ENCODE measurements at places on chromosomes 13 and 19. TPM values are rescaled to one million over a fixed set of nuclear protein-coding genes. Genes with fewer than 3 reads are reported as not detected.

DNA sequence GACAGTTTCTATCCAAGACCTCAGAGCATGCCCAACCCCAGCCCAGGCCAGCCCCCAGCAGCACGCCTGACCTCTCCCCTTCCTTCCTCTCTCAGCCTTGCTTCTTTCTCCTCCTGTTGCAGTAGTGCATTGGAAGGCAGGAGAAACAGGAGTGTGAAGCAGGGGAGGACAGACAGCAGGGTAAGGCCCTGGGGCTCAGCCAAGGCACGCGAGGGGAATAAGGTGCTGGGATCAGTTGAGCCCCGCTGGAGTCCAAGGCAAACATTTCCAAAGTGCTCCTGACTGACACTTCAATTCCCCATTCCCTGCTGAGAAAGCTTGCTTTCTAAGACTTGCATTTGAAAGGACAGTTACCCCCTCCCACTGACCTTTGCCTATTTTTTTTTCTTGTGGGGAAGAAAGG, 73.1 kb upstream of the OLFM4 start:
- DNase-seq = no peak

DIS3 gene
- 34.6 TPM for polyA plus RNA-seq

GRCh38 chr19:703651-704446, 4.9 kb upstream of the PALM start:
- DNase-seq = peak; percentile 57

LYPD5 gene
- 0.37 TPM for polyA plus RNA-seq

- DNase-seq = no peak
Observed at GRCh38 chr13:61109741-61110140, 305.9 kb downstream of the PCDH20 start.

- DNase-seq = peak; percentile 98
Observed at GRCh38 chr13:44758630-44759383, 182.7 kb upstream of the TSC22D1 start.

DNA sequence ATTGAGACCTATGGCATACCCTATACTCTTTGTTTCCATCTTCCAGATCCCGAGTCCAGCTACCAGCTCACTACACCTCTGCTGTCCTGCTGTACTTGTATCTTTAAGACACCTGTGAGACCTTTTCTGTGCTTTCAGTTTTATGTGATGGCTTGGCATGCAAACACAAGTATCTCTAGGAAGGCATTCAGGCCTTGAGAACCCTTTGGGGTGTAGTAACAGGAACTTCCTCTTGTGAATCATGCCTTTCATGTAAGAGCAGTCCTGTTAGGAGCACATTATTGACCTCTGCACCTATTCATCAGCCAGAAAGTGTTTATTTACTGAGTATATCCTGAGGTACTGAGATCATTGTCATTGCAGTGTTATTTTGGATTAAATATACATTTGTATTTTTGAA, 87.0 kb upstream of the HTR2A start:
- peak; percentile 53 for DNase-seq

DNA sequence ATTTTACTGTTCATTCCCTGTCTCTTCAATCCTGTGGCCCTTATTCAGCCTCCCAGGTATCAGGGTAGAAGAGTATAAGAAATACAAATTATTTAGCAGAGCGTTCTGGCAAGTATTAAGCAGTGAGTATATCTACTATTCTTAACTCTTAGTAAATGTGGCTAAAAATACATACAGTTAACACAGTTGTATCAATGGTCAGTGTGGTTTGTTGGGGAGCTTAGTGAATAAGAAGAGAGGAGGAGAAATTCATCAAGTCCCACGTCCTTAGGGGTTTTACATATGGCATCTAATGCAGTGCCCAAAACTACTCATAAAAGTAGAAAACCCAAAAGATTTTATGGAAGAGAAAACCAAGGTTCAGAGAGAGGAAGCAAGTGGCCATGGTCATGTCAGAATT, 691.0 kb upstream of the SGCG start:
- DNase-seq = no peak

DNA sequence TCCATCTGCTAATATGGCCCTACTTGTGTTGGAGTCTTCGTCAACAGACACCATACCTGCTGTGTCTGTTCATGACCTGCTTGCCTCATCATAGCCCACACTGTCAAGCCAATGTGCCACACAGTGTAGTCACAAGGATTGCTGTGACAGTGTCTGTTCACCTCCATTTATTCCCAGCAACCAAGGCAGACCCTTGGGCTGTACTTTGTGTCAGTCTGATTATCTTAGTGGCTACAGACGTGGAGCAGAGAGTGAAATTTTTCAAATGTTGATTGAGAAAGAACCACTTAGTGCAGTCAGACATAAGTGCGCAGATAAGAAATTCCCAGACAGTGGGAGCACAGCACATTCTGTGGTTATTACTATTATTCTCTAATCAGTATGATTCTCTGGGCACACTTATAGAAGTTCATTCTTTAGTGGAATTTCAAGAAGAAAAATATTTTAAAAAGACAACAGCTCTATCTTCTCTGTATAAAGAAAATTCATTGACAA, 184.6 kb downstream of the GPC6 start:
- peak; percentile 74 for DNase-seq

DNA sequence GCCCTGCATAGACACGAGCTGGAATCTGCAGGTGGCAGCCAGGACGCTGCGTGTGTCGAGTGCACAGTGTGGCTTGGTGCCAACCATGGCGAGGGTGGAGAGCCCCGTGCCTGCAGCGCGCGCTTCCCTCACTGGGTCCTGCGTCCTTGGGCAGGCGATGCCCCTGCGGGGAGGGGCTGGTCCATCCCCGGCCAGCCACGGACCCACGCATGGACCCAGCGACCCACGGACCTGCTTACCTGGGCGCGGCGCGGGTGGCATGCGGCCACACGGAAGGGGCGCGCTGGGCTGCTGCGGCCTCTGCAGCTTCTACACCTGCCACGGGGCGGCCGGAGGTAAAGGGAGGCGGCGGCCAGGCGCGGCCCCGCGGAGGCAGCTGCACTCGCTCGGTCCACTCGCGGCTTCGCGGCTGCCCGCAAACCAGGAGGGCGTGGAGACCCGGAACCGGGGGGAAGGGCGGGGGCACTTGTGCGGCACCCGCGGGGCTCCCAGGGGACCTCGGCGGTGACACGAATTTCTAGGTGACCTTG, 569 bp upstream of the MCF2L start:
- DNase-seq = no peak

MBD3L2 gene
- polyA plus RNA-seq = not detected

DNA sequence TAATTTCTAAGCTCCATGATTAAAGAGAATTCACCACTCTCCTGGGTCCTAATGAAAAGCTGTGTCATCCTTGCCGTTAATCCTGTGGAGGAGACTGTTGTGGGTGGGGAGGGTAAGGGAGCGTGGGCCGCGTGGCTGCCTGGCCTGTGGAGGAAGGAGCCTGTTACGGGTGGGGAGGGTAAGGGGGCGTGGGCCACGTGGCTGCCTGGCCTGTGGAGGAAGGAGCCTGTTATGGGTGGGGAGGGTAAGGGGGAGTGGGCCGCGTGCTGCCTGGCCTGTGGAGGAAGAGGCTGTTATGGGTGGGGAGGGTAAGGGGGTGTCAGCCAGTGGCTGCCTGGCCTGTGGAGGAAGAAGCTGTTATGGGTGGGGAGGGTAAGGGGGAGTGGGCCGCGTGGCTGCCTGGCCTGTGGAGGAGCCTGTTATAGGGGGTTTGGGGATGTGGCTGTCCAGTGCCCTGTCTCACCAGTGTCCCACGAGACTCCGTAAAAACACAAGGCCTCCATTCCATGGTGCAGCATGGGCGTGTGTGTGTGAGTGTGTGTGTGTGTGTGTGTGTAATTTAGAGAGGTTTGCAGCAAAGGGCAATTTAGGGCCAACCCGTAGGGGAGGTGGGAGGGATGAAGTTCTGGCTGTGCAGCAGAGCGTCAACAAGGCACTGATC, 15.6 kb upstream of the DCUN1D2 start:
- no peak for DNase-seq

GRCh38 chr19:4969772-4970531, 1.0 kb downstream of the KDM4B start:
- peak; percentile 34 for DNase-seq

WDR88 gene
- polyA plus RNA-seq = not detected

DNA sequence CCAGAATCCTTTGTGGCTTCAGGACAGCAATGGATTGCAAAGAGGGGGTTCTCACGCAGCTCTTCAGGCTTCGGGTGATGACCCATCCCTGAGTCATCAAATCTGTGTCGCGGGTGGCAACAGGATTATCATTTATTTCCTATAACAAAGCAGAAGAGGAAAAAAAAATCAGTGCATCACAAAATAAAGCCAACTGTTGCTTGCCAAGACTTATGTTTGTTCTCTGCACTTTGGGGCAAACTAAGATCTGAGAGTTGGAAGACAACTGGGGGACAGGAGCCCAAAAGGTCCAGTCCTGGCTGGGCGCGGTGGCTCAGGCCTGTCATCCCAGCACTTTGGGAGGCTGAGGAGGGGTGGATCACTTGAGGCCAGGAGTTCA, 6.4 kb downstream of the GNA15 start:
- DNase-seq = peak; percentile 77
